ENCODE measurements at places on chromosomes 1 and 21.

DNA sequence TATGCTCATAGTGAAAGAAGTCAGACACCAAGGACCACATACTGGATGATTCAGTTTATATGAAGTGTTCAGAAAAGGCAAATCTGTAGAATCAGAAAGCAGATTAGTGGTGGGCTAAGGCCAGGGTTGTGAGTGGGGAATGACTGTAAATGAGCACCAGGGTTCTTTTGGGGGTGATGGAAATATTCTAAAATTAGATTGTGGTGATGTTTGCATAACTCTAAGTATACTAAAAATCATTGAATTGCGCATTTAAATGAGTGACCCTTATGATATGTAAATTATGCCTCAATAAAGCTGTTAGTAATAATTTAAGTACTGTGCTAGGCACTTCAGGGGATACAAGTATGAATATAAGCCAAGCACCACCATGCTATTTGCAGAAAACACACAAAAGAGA, 256.3 kb downstream of the TPR start:
- no peaks in the 10 kb centered on the region for H3K27me3 ChIP-seq
- ATAC-seq: no peak
- H3K36me3 ChIP-seq: no peaks in the 10 kb centered on the region
- H3K27ac ChIP-seq: no peak overlapping the region
- H3K4me1 ChIP-seq: no peaks in the 10 kb centered on the region
- H3K4me3 ChIP-seq: no peak overlapping the region

- H3K4me1 ChIP-seq: no peaks in the 10 kb centered on the region
- H3K27ac ChIP-seq: no peak overlapping the region
- ATAC-seq: no peak
These were observed 45.0 kb upstream of the RASAL2 start for GRCh38 chr1:178048883-178049282.

GRCh38 chr1:216750031-216750627, 26.9 kb upstream of the ESRRG start:
- H3K27me3 ChIP-seq: no peaks in the 10 kb centered on the region
- no peak overlapping the region for H3K4me3 ChIP-seq
- ATAC-seq: no peak

- no peak overlapping the region for H3K27ac ChIP-seq
- no peaks in the 10 kb centered on the region for H3K4me1 ChIP-seq
- no peak for ATAC-seq
- H3K36me3 ChIP-seq: no peaks in the 10 kb centered on the region
- H3K4me3 ChIP-seq: no peak overlapping the region
- H3K27me3 ChIP-seq: peaks cover 2% of the 10 kb centered on the region
These were observed 53.1 kb upstream of the FMO3 start for GRCh38 chr1:171037626-171038025.

GRCh38 chr21:39348355-39349210, at the start of gene HMGN1:
Gene HMGN1, minus strand, starts transcription at chr21:39349088. Its CDS starts 171 bp downstream, at chr21:39348917.
- no peaks in the 10 kb centered on the region for H3K27me3 ChIP-seq
- ATAC-seq: peak; percentile 81

DNA sequence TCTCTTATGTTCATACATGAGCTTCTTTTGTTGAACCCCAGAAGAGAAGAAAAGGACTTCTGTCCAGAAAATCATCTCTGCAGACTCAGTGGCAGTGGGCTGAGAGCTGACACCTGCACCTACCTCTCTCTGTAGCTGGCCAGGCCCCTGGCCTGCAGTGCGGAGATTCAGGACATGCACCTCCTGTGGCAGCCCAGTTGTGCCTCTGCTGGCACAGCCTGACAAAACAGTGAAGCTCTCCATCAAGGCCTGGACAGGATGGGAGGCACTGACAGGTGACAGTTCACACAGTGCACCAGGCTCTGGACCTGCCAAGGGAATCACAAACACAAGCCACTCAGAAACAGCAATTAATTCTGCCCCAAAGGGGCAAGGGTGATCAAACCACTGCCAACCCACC, 88.8 kb downstream of the TGFBR3 start:
- no peak for ATAC-seq
- H3K36me3 ChIP-seq: no peaks in the 10 kb centered on the region
- no peaks in the 10 kb centered on the region for H3K4me1 ChIP-seq
- no peak overlapping the region for H3K4me3 ChIP-seq
- H3K27me3 ChIP-seq: no peaks in the 10 kb centered on the region

DNA sequence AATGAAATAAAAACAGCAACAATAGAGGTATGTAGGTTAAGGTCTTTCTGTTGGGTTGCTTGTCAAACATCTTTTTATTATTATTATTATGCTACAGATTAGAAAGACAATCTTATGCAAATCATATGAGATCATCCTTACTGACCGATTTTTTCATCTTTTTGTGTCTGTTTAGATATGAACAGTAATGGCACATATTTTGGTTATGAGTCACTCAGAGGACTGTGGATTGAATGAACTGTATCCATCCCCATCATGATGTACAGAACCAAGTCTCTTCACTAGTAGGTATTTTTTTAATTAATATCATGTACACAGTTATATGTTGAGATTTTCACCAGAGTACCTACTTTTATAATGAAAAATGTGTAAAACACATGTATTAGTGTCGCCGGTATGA, 159.1 kb downstream of the CHRM3 start:
- H3K4me1 ChIP-seq: no peaks in the 10 kb centered on the region
- no peak for ATAC-seq
- H3K27ac ChIP-seq: no peak overlapping the region
- no peaks in the 10 kb centered on the region for H3K36me3 ChIP-seq

DNA sequence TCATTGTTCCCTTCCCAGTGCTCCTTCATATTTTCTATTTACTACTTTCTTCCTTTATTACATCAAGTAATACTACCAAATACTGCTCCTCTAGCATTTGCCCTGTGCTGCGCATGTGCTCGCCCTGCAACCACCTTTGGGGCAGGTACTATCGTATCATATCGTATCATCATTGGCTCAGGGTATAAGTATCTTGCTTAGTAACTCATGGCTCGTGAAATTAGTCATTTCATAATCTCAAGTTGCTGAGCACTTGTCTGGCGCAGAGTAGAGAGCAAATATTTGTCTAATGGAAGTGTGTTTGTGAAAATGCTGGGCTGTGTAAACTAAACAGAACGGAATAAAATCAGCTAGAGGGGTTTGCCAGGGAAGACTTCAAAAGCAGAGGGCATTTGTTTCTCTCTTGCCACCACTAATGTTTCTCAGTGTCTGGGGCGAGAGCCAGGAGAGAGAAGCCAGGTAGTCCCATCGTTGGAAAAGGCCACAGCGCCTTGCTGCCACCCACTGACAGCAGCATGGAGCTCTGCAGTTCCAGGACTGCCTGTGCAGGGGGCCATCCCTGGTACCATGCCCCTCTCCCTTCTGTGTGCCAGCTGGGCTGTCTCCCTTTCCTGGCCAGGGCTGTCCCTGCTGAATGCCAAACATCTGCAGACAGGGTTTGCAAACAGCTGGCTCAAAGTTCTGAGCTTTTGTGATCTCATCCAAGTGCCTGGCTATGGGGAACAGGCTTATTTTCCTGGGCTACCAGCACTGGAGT, 20.0 kb upstream of the CPT2 start:
- peaks cover 20% of the 10 kb centered on the region for H3K4me1 ChIP-seq
- H3K36me3 ChIP-seq: no peaks in the 10 kb centered on the region
- no peak overlapping the region for H3K27ac ChIP-seq
- H3K27me3 ChIP-seq: peaks cover 42% of the 10 kb centered on the region

GRCh38 chr1:40553017-40553416, 21.6 kb downstream of the ZNF684 start:
- H3K36me3 ChIP-seq: peaks cover 11% of the 10 kb centered on the region
- H3K27me3 ChIP-seq: no peaks in the 10 kb centered on the region
- ATAC-seq: no peak
- H3K4me1 ChIP-seq: no peaks in the 10 kb centered on the region
- no peak overlapping the region for H3K4me3 ChIP-seq

GRCh38 chr1:233315718-233316301, 11.7 kb upstream of the MAP3K21 start:
- no peak overlapping the region for H3K27ac ChIP-seq
- H3K4me3 ChIP-seq: no peak overlapping the region
- no peaks in the 10 kb centered on the region for H3K36me3 ChIP-seq
- H3K4me1 ChIP-seq: no peaks in the 10 kb centered on the region
- no peak for ATAC-seq
- no peaks in the 10 kb centered on the region for H3K27me3 ChIP-seq
